Stimulated activated CD8-positive, alpha-beta memory T cell treated with anti-CD3 and anti-CD28 coated beads, Interleukin-4, amount 100 ng/mL, for 1 hour (primary cell): ENCODE measurements at places on chromosomes 7 and 10.

DNA sequence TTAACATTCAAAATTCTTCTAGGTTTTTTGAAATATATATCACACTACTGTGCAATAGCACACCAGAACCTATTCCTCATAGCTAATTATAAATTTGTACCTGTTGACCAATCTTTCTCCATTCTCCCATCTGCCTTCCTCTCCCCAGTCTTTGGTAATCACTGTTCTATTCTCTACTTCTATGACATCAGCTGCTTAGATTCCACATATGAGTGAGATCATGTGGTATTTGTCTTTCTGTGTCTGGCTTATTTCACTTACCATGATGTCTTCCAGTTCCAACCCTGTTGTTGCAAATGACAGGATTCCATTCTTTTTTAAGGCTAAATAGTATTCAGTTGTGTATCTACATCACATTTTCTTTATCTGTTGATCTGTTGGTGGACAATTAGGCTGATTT, 54.4 kb upstream of the CCDC6 start:
- no peak for DNase-seq

- DNase-seq: no peak
Measured at GRCh38 chr7:157657741-157658740, 321.2 kb downstream of the DNAJB6 start.

DNA sequence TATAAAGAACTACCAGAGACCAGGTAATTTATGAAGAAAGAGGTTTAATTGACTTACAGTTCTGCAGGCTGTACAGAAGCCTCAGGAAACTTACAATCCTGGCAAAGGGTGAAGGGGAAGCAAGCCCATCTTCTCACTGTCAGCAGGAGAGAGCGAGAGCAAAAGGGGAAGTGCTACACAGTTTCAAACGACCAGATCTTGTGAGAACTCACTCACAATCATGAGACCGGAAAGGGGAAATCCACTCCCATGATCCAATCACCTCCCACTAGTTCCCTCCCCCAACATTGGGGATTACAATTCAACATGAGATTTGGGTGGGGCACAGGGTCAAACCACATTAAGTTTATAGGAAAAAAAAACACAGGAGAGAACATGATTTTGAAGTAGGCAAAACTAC, 222.1 kb upstream of the SHH start:
- DNase-seq: no peak

GRCh38 chr7:34153656-34154270, 248.4 kb downstream of the BMPER start:
- no peak for DNase-seq

- no peak for DNase-seq
Measured at GRCh38 chr10:17606547-17607040, 10.6 kb downstream of the HACD1 start.

DNA sequence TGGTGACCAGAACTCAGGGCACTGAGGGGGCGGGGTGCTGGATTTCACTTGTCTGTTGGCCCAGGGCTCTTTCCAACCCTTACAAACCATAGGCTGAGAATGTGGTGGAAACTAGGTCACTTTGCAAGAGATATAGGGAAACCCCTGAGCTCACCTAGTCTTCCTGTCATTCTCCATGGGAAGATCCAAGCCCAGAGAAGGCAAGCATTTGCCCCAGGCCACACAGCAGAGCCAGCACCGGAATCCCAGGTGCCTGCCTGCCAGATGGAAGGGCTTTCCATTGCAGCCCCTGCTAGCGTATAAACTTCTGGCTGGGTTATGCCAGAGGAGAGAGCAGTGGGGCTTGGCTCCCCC, 427 bp downstream of the PYROXD2 start:
- no peak for DNase-seq

- DNase-seq: no peak
Measured at GRCh38 chr7:51033727-51034520, 251.2 kb upstream of the GRB10 start.

GRCh38 chr10:131786756-131787605, 113.8 kb upstream of the PPP2R2D start:
- no peak for DNase-seq

DNA sequence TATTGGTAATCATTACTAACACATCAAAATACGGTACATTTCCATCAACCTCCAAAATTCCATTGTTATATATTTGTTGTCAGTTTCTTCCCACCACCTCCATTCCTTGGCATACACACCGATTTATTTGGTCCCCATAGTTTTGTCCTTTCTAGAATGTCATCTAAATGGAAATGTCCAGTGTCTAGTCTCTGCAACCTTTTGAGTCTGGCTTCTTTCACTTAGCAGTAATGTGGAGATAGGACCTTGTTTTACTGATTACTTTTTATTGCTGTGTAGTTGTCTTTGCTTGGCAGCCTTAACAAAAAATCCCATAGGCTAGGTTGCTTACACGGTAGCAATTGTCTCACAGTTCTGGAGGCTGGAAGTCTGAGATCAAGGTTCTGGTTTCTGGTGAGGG, 22.5 kb downstream of the TRRAP start:
- no peak for DNase-seq

DNA sequence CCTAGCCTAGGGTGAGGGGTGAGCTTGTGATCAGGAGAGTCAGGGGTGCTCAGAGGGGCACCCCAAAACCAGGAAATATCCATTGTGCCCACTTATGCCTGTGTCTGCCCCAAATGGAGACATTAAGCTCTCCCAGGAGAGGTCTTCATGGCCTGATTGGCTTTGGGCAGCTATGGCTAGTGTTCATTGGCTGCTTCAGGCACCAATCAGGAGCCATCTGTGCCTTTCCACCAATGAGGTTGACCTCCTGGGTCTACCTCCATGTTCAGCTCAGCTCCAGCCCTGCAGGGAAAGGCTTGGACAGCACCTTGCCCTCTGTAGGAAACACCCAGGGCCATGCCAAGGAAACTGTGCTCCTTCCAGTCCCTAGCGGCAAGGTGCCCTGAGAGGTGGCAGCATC, 23.9 kb upstream of the HSPB1 start:
- no peak for DNase-seq

DNA sequence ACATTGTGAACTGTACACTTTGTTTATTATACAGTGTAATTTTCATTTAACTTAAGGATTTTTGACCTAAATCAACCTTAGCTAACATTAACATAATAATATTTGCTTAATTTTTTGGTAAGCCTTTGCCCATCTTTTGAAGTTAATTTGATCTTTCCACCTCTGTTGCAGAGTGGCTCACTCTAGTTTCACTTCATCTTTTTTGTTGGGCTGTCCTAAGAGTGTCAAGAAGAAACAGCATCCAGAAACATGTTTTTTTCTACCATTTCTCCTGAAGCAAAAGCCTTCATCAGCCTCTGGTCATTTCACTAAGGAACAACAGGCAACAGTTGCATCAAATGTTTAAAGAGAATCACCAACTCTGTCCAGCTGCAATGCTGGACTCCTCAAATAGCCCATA, 824.7 kb downstream of the REEP3 start:
- no peak for DNase-seq
